ENCODE measurements at places on chromosomes 3 and 15. TPM values are rescaled to one million over a fixed set of nuclear protein-coding genes. Genes with fewer than 3 reads are reported as not detected.

Gene SLC28A2
- not detected for total RNA-seq

Gene ARRDC4
- total RNA-seq, result 8.0 TPM

Gene TEX9
- 1.0 TPM for total RNA-seq

Gene CHRM5
- total RNA-seq, result not detected

Gene ACSBG1
- under 0.01 TPM for total RNA-seq

Gene FANCD2OS
- not detected for total RNA-seq

Gene GOLGA6B
- total RNA-seq, result not detected

Gene PEX5L
- total RNA-seq, result 0.05 TPM

Gene CYP8B1
- total RNA-seq, result not detected

Data from glomerular endothelial cell (primary cell).